ENCODE measurements at places on chromosomes 13 and 19.

GRCh38 chr19:13155472-13156359, 5.5 kb downstream of the IER2 start:
- peak; percentile 86 for DNase-seq
- H3K27ac ChIP-seq, result peak overlapping the region; percentile 94
- peaks cover 2% of the 10 kb centered on the region for H3K27me3 ChIP-seq
- peak overlapping the region; percentile 99 for H3K4me3 ChIP-seq

- H3K27me3 ChIP-seq, result no peaks in the 10 kb centered on the region
- H3K27ac ChIP-seq, result no peak overlapping the region
- H3K4me3 ChIP-seq, result no peak overlapping the region
- peaks cover 2% of the 10 kb centered on the region for H3K36me3 ChIP-seq
- DNase-seq, result no peak
Observed at GRCh38 chr13:104979281-104980030, 1556.0 kb downstream of the EFNB2 start.

- H3K27me3 ChIP-seq, result no peaks in the 10 kb centered on the region
- H3K27ac ChIP-seq, result peak overlapping the region; percentile 86
Observed at GRCh38 chr19:34962687-34963572, 1.1 kb downstream of the ZNF792 start.

- H3K27ac ChIP-seq, result no peak overlapping the region
- DNase-seq, result no peak
- no peak overlapping the region for H3K4me3 ChIP-seq
Observed at GRCh38 chr13:29801737-29802305, 48.6 kb downstream of the UBL3 start.

DNA sequence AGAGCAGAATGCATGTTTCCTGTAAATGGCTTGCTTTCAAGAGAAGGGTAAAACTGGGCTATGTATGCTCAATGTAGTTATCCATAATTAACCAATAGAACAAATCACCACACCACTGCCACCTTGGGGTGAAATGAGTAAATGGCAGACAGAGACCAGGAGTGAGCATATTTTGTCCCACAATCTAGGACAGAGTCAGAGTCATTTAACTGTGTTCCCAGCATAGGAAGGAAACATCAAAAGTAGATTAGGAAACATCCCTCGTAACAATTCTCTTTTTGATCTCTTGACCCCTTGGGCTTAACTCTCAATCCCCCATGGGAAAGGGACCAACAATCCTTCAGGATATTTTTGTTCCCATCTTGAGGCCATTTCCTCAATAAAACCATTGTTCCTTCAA, 224.8 kb downstream of the NHLRC3 start:
- no peaks in the 10 kb centered on the region for H3K4me1 ChIP-seq
- DNase-seq, result peak; percentile 39
- H3K4me3 ChIP-seq, result no peak overlapping the region
- H3K27ac ChIP-seq, result no peak overlapping the region
- H3K27me3 ChIP-seq, result peaks cover 2% of the 10 kb centered on the region

DNA sequence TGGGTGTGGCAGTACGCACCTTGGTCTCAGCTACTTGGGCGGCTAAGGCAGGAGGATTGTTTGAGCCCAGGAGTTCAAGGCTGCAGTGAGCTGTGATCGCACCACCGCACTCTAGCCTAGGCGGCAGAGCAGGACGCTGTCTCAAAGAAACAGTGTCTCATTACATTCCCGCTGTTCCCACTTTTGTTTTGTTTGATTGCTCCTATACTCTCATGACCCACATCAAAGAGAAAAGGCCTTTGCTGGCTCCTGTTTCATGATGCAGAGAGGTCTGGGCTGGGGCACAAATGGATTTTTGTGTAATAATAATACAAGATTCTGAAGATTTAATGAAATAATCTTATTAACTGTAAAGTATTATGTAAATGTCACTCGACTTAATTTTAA, 85.7 kb downstream of the LACC1 start:
- DNase-seq, result no peak
- peaks cover 3% of the 10 kb centered on the region for H3K36me3 ChIP-seq
- H3K27me3 ChIP-seq, result no peaks in the 10 kb centered on the region
- no peaks in the 10 kb centered on the region for H3K4me1 ChIP-seq

DNA sequence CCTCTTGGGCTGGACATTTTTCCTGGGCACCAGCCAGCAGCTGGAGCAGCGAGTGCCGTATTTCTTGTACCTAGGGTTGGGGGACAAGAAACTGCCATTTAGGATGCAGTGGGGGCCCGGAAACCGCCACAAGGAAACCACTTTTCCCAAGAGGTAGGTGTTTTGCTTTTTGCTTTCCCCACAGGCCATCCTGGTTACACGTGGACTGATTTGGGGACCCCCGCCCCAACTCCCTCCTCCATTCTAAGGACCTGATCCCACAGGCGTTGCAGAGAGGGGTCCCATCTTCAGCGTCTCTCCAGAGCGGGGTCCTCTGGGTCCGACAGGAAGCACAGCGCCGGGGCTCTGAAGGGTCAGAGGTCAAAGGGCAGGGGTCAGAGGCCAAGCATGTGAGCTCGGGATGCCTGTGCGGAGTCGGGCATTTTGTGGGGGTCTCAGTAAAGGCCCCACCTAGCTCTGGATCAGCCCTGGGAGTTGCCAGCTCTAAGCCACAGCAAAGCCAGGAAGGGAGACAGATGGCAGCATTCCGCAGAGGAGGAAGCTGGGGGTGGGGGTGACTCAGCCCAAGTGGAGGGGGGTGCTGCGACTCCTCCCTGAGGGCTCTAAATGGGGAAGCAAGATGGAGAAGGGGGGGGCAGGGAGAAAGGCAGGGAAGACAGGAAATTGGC, 4.3 kb downstream of the ZGLP1 start:
- H3K36me3 ChIP-seq, result no peaks in the 10 kb centered on the region
- H3K27me3 ChIP-seq, result peaks cover 3% of the 10 kb centered on the region
- H3K4me1 ChIP-seq, result peaks cover 6% of the 10 kb centered on the region
- DNase-seq, result no peak

GRCh38 chr19:16726916-16727315, 7.3 kb downstream of the NWD1 start:
- no peak for DNase-seq
- H3K27ac ChIP-seq, result no peak overlapping the region

Measured in activated CD8-positive, alpha-beta T cell treated with anti-CD3 and anti-CD28 coated beads, Interleukin-2, amount 10 ng/mL, durations not matched to agents 7 days and 5 days (primary cell).